ENCODE measurements at places on chromosomes 5 and 9.
A peak's percentile ranks its signal among the peaks of the same experiment; 100 is the strongest.

DNA sequence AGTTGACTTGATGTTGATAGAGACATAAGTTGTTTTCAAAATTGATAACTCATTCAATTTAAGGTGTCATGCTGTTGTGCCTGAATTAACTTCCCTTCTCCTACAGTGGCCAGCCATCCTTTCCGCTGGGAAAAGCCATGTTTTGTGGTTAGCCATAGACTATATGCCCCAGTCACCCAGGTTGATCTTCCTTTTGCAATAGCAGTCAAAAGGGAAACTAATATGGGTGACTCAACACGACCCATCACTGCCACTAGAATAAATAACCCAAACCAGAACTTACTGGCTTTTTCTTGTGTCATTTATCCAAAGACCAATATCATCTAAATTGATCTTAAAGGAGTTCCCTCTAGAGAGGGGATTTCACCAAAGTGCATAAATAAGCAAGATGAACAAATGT lies 87.4 kb downstream of the PTCD2 start:
- DNase-seq = peak; percentile 52

DNA sequence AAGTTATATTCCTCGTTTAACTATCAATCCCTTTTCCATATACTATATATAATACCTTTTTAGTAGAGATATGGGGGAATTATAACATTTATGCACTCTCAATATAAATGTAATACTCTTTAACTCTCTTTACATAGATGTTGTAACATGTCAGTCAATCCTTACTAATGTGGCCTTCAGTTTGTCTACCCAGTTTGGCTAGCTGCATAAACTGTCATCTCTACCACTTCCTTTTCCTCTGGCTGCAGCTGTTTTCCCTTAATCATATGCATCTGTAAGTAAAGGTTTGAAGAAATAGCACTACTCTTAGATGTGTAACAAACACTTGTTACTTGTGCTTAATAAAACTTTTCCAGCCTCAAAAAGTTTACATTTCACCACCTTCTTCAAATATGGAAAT lies 13.4 kb downstream of the ABHD17B start:
- no peak for DNase-seq

- peak; percentile 85 for DNase-seq
Observed at GRCh38 chr9:127977884-127978647, 2.7 kb downstream of the EEIG1 start.

GRCh38 chr5:174459832-174460448 lies 264.4 kb upstream of the MSX2 start:
- peak; percentile 3 for DNase-seq

GRCh38 chr5:96651047-96651446 lies 11.1 kb upstream of the CAST start:
- no peak for DNase-seq

- no peak for DNase-seq
Observed at GRCh38 chr5:151168602-151169344, 11.2 kb upstream of the ANXA6 start.

GRCh38 chr5:176144508-176144907 lies 93.7 kb upstream of the SIMC1 start:
- no peak for DNase-seq

GRCh38 chr5:1141834-1142233 lies 30.0 kb upstream of the SLC12A7 start:
- no peak for DNase-seq

GRCh38 chr9:17138503-17138902 lies 3.7 kb downstream of the CNTLN start:
- DNase-seq = no peak

GRCh38 chr5:177325868-177326381 lies 14.2 kb upstream of the MXD3 start:
- DNase-seq = no peak

DNA sequence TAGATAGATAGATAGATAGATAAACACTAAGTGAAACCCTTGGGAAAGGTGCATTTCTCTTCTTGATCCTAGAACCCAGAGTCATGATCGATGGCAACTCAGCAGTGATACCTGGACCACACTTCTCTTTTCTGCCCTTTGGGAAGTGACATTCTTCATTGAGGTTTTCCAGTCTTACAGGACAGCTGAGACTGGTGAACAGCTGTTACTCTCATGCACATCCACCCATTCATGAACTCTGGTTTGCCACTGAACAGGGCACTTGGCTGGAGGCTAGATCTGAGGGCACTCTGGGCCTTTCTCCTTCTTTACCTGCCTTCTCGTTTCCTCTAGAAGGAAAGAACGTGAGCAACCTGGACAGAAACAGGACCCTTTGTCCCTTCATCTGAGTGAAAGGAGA lies 164.5 kb downstream of the DRD1 start:
- DNase-seq = no peak

DNA sequence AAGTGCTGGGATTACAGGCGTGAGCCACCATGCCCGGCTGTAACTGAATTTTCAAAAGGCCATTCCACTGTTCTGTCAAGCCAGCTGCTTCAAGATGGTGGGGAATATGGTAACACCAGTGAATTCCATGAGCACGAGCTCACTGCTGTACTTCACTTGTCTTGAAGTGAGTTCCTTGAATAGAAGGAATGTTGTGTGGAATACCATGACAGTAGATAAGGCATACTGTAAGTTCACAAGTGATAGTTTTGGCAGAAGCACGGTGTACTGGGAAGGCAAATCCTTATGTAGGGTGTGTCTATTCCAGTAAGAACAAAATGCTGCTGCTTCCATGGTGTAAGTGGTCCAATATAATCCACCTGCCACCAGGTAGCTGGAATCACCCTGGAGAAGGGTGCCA lies 6.6 kb upstream of the PRXL2C start:
- DNase-seq = peak; percentile 68

DNA sequence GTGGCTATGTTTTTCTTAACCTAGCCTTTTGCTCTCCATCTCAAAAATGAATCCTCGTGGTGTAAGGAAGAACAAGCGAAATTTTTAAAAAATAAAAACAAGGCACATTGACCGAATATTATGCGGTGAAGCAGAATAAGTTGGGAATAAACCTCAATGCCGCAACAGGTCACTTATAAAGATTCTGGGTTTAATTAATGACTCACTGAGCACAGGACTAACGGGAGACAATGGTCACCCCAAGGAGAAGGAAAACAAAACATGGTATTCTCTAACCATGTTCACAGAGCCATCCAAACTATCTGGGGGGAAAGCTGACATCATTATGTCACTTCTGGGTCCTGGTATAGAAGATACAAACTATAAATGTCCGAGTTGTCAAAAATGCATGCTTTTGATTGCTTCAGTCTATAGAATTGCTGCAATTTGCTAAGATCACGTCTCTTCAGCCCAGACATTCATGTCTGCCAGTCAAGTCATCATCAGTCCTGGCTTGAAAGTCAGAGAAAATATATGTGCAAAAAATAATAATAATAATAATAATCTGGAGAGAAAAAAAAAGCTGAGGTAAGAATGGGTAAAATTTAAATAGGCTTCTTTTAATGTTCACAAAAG lies 280.6 kb downstream of the NR2F1-AS1 start:
- no peak for DNase-seq

DNA sequence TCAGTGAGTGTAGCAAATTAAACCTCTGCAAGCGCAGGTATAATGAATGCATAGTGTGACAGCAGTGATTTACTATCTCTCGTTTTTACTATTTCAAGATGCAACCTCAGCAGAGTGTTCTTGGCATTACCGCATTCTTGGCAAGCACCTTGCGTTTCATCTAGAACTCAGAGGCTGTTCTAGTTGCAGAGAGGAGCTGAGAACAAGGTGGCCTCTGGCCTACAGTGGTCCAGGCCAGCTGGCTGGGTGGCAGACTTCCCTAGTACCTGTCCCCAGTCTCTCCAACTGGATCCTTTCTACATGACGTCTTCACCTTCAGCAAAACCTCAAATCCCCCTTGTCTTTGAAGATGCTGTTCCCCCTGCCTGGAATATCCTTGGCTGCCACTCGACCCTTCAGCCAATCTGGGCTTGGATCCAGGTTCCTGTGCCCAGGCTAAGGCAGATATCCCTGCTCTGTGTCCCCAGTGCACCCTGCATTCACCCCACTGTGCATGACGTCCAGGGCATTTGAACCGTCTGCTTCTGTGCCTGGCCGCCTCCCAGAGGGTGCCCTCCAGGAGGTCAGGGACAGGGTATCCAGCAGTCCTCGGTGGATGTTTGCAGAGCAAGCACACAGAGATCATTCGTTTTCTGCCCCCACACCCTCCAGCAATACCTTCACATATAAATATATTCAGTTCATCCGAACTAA lies 120.4 kb upstream of the CPEB4 start:
- DNase-seq = no peak

DNA sequence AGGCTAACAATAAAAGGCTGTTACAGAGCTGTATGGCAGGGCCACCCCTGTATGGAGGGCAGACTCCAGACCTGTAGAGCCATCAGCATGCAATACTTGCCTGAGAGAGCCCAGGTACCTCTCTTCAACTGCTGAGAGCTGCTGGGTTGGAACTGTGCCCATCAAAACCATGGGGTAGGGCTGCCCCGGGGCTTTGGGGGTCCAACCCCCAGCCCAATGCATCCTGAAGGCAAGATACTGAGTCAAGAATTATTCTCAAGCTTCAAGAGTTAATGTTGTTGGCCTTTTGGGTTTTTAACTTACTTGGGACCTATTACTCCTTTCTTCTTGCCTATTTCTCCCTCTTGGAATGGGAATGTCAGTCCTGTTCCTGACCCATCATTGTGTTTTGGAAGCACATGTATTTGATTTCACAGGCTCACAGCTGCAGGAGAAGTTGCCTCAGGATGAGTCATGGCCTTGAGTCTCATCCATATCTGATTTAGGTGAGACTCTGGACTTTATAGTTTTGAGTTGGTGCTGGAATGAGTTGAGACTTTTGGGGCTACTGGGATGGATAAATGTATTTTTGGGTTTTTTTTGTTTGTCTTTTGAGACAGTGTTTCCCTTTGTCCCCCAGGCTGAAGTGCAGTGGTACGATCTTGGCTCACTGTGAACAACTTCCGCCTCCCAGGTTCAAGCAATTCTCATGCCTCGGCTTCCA lies 21.0 kb upstream of the CDK7 start:
- peak; percentile 70 for DNase-seq

- DNase-seq = no peak
Observed at GRCh38 chr5:57179262-57180200, 5.7 kb downstream of the GPBP1 start.

- peak; percentile 72 for DNase-seq
Observed at GRCh38 chr5:43839218-43839617, 236.2 kb downstream of the NNT start.

DNA sequence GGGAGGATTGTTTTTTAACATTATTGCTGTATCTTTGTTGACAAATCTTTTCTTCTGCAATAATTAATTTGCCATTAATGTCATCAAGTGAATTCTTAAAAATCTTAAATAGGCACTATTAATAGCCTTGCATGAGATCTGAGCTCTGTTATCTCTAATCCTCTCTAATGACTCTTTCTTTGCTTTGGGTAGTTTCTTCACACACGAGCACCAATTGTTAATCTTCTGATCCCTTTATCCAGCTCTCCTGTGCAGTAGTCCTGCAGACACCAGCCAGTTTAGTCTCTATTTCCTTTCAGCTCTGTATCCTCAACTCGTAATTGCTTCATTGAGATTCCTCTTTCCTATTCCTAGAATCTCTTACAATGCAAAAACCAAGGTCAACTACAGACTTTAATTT lies 8.1 kb downstream of the SPINK14 start:
- DNase-seq = no peak

GRCh38 chr9:35842795-35843194 lies 13.8 kb downstream of the TMEM8B start:
- no peak for DNase-seq

- peak; percentile 58 for DNase-seq
Observed at GRCh38 chr9:100602342-100602801, 24.5 kb downstream of the CAVIN4 start.

GRCh38 chr5:138649775-138650174 lies 74.6 kb upstream of the HSPA9 start:
- no peak for DNase-seq

DNA sequence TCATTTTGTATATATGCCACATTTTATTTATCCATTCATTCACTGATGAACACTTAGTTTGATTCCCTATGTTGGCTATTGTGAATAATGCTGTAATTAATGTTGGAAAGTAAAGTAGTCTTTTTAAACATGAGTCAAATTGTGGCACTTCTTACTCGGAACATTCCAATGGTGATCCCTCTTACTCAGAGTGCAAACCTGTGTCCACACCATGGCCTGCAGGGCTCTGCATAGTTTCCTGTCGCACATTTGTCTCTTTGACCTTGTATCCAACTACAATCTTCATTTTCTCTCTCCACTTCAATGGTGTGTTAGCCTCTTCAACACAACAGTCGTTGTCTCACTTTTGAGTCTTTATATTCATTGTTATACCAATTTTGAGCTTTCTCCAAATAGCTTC lies 98.1 kb upstream of the PAPPA start:
- peak; percentile 42 for DNase-seq

GRCh38 chr9:28396058-28396457 lies 822.8 kb upstream of the C9orf72 start:
- DNase-seq = no peak

DNA sequence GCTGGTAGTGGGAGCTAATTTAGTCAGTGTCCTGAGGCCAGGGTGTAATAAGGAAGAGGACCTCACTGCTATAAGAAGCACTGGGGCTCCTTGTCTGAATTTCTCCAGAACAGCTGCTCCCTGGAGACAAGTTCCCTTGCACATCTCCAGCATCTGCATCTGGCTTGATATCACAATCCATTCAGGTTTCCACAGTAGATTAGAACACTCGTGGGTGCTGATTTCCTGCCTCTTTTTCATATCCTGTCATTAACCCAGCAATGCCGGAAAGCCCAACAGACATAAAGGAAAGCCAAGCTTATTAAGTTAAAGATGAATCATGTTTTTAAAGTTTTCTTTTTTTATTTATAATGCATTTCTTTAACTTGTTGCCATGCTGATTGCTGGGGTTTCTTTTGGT lies 232.3 kb upstream of the WWC1 start:
- DNase-seq = no peak

GRCh38 chr5:114062932-114063867 lies 298.7 kb upstream of the KCNN2 start:
- DNase-seq = peak; percentile 21

Data from EH (cell line).